ENCODE measurements at places on chromosomes 2 and 18. TPM values are rescaled to one million over a fixed set of nuclear protein-coding genes. Genes with fewer than 3 reads are reported as not detected.

GALM gene
- 48.5 TPM for total RNA-seq

DSG2 gene
- 32.1 TPM for total RNA-seq

RASGRP3 gene
- total RNA-seq, result 12.2 TPM

ACMSD gene
- not detected for total RNA-seq

PTH2R gene
- total RNA-seq, result 0.32 TPM

SP3 gene
- total RNA-seq, result 108 TPM

Data from Caco-2 (cell line).